Activated T-helper 1 cell treated with anti-CD3 and anti-CD28 coated beads, Interleukin-2, amount 50 U/mL, for 16 hours (primary cell): ENCODE measurements at places on chromosomes 2 and 18.

DNA sequence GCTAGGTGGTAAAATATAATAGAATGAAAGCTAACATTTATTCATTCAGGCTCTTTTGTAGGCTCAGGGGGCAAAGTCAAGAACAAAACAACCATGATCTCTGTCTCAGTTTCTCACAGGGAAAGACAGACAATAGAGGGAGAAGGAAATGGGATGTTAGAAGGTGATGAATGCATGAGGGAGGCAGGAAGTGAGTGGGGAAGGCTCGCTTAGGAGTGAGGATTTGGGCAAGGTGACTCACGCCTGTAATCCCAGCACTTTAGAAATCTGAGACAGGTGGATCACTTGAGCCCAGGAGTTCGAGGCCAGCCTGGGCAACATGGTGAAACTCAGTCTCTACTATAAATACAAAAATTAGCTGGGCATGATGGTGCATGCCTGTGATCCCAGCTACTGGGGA is 88.4 kb downstream of the CTIF start:
- DNase-seq, result no peak

GRCh38 chr18:13378150-13378549 is 159.6 kb downstream of the LDLRAD4 start:
- no peak for DNase-seq

DNA sequence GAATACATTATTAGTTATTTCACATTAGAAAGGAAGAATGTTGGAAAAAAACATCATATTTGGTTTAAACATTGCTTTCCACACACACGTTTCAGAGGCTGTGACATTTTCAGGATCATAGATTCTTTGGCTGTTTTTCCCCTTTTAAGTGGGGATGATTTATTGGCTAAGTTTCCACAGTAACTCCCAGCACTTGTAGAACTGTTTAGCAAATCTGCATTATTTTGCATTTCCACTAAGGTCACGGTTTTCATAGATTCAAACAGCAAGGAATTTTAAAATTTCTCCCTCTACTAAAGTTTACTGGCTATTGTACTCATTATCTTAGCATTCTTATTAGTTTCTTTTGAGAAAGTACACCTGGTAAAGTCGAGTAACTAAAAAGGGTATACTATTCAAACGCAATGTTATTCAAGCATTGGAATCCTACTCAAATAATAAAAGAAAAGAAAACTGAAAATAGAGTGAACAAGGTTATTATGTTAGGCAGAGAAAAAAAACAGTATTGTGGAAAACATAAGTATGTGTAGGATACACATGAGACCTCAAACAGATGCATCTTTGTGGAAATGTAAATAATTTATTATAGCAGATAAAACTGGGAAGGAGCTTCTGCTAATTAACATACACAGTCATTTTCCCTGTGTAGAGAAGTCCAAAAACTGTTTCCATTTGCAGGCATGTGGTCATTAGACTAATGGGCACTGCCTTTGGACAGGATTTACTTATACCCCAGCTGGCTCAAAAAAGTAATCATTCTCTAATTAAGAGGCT is 633.8 kb downstream of the NRXN1 start:
- no peak for DNase-seq

DNA sequence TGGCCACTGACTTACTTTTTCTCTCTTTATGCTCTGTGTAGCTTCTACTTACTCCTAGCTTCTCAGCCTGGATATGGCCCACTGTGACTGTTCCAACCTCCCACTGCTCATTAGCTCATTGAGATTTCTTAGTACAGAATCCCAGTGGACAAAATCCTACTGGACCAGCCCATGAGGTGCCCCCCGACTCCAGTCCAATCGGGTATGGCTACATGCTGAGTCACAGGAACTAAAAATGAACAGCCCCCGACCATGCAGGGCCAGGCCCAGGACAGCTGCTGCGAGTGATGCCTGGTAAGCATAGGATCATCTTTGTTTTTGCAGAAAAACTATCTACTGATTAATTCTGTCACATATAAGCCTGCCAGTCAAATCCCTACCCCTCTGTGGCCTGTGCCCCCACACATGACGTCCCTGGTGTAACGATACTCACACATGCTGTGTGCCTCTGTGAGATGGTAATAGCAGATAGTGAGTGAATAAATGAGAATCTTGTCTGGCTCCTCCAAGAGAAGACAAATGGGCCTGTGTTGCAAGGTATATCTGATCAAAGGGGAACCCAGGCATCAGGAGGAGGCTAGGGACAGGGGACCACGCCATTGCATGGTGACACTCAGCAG is 85.9 kb upstream of the KLF7 start:
- DNase-seq, result no peak

DNA sequence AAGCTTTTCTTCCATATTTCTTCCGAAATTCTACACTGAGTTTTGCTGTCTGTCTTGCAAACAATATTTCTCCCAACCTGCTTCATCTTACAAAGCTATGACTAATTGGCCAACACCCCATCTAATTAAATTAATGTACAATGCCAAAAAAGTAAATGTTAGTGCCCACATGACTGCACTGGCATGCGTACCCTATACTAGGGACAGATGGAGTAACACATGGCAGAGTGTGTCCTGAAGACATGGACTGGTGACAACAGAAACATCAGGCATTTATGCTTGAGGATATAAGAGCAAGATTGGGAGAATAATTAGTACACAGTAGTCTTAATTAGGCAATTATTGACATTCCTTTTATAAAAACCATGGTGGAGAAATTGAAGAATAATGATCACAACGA is 66.8 kb downstream of the MREG start:
- no peak for DNase-seq

GRCh38 chr2:30439296-30439695 is 7.8 kb upstream of the LCLAT1 start:
- DNase-seq, result no peak

DNA sequence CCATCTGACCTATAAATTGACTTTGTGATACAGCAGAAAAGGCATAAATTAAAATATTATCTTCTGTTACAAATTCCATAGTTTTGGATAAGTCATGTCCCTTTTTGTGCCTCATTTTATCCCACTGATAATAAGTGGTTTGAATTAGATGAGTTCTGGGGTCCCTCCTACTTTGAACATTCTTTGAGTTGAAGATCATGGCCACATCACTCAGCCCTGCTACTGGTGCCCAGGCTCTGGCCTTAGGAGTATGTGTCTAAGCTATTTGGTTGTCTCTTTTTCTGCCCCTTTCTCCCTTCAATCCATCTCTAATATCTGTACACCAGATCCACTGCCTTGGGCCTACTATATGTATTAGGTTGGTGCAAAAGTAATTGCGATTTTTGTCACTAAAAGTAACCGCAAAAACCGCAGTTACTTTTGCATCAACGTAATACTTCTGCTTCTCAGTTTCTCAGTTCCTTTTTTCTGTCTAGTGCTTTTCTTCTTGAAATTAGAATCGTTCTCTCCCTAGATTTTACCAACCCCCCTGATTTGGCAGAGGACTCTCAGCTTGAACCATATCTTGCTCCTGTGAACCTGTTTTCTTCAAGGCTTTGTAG is 362.5 kb upstream of the TNP1 start:
- DNase-seq, result no peak

- no peak for DNase-seq
These were observed 14.7 kb upstream of the ARHGAP25 start for GRCh38 chr2:68719912-68720311.

DNA sequence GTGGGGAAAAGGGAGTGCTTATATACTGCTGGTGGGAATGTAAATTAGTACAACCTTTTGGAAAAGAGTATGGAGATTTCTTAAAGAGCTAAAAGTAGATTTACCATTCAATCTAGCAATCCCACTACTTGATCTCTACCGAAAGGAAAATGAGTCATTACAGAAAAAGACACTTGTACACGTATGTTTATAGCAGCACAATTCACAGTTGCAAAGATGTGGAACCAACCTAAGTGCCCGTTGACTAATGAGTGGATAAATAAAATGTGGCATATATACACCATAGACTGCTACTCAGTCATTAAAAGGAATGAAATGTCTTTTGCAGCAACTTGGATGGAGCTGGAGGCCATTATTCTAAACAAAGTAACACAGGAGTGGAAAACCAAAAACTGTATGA is 29.5 kb downstream of the FLACC1 start:
- no peak for DNase-seq

DNA sequence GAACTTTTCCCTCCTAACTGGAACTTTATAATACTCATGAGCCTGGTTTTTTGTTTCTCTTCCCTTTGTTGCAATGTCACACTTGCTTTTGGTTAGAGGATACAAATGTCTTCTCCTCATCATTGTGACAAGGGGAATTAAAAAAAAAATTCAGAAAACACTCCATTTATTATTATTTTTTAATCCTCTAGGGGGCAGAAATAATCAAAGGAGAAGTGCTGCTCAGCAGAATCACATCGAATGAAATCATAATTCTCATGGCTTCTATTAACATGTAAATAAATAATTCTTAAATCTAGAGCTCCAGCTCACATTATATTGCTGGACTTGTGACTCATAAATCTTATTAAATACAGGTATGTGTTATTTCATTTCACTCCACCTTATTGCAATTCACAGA is 273.8 kb downstream of the TRIB2 start:
- no peak for DNase-seq

DNA sequence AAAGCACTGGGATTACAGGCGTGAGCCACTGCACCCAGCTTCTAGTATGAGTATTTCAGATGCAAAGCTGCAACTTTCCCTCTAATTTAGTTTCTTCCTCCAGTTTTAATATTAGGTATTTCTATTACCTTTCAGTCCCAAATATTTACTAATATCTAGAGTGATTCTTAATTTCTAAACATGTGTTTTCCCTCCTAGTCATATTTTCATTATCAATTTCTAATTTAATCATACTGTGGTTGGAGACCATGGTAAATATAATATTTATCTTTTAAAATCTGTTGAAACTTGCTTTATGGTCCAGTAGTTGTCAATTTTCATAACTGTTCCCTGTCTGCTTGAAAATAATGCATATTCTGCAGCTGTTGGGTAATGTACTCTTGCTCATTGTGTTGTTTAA is 245.9 kb upstream of the REV1 start:
- DNase-seq, result no peak

- DNase-seq, result no peak
These were observed 33.1 kb downstream of the SS18 start for GRCh38 chr18:26057344-26057773.

- no peak for DNase-seq
These were observed 360.7 kb downstream of the ZEB2 start for GRCh38 chr2:144159240-144159639.

- DNase-seq, result no peak
These were observed 95.6 kb upstream of the ASAP2 start for GRCh38 chr2:9110893-9111569.

GRCh38 chr18:9380621-9381395 is 46.2 kb downstream of the TWSG1 start:
- no peak for DNase-seq

- DNase-seq, result no peak
These were observed 142.9 kb upstream of the NXPH2 start for GRCh38 chr2:138922973-138923563.

GRCh38 chr2:19045151-19045550 is 313.3 kb downstream of the OSR1 start:
- DNase-seq, result no peak

- DNase-seq, result no peak
These were observed 148.6 kb downstream of the HAUS1 start for GRCh38 chr18:46252759-46253158.

GRCh38 chr2:144067506-144067905 is 452.4 kb downstream of the ZEB2 start:
- DNase-seq, result no peak

- DNase-seq, result no peak
These were observed 8.8 kb upstream of the POMC start for GRCh38 chr2:25177211-25177611.

DNA sequence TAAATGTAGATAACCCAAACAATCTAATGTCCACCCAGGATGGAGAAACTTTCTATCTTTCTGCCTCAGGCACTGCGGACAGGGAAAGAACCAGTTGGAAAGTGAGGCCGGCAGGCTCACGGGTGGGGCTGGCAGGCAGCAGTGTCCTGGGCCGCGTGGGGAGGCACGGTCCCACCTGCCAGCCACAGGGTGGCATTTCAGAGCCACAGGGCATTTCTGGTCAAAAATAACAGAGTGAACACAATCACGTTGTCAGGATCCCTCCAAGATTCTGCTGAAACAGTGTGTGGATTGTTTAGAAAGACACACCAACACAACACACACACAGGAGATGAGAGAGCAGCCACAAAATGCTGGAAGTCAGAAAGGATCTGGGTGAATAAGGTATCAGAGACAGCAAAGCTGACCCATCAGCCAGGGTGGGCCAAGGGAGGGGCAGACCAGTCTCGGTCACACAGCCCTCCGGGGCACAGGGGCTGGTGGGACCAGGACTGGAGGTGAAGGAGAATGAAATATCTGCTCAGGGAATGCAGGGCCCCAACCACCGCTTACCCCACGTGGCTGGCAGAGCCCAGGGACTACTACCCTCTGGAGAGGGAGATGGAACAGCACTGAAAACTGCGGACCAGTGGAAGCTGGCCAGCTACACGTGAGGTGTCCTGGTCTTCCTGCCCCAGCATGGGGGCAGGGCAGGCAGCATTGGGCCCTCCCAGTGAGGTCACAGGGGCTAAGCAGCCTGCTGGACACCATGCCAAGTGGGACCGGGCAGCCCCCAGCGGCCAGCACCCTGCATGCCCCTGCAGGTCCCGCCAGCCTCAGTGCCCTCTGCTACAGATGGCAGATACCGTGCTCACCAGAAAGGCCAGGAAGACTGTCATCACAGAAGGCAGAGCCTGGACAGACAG is 173.9 kb downstream of the HDAC4 start:
- DNase-seq, result no peak

DNA sequence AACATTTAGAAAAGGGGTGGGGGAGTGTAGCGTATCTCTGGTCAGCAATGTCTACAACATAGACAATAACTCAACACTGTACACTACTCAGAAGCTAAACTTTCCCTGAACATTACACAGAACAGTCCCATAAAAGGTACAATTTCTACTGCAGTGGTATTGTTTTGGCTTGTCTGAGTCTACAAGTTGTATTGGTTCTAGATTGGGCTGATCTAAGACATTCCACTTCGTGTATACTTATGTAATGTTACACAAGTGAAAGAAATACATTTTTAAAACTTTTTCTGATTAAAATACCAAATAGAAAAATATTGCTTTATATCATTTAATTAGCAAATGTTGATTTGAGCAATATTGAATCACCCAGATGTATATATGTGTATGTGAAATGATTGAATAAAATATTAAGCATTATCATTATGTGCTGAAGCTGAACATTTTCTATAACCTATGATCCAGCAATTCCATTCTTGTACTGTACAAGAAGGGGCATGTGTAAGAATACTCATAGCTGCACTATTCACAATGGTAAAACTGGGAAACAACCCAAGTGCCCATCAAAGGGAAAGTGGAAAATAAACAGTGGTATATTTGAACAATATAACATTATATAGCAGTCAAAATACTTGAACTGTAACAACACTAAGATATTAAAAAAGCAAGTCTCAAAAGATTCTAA is 52.4 kb downstream of the VSNL1 start:
- no peak for DNase-seq
